Stimulated activated CD4-positive, alpha-beta T cell treated with anti-CD3 and anti-CD28 coated beads, TNF-alpha, amount 100 ng/mL, for 48 hours (primary cell): ENCODE measurements at places on chromosomes 4 and X.

- DNase-seq = no peak
Observed at GRCh38 chr4:71241501-71242288, 97.1 kb upstream of the SLC4A4 start.

GRCh38 chr4:40685300-40685699 is 55.6 kb upstream of the RBM47 start:
- no peak for DNase-seq

DNA sequence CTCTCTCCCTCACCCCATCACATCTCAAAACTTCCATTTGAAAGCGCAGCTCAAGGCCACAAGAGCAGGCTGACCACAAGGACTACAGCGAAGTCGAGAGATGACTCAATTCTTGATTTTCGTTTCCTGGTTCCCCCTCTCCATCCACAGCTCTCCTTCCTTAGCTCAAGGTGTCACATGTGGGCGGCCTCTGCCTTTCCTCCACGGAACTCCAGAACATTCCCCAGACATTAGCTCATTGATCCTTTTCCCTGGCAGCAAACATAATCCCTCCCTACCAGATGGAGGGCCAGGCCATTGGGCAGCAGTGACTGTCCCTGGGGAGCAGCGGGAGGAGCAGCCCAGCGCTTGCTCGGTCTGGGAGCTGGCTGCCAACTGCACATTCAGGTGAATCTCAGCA is 56.3 kb downstream of the CCDC149 start:
- DNase-seq = no peak

DNA sequence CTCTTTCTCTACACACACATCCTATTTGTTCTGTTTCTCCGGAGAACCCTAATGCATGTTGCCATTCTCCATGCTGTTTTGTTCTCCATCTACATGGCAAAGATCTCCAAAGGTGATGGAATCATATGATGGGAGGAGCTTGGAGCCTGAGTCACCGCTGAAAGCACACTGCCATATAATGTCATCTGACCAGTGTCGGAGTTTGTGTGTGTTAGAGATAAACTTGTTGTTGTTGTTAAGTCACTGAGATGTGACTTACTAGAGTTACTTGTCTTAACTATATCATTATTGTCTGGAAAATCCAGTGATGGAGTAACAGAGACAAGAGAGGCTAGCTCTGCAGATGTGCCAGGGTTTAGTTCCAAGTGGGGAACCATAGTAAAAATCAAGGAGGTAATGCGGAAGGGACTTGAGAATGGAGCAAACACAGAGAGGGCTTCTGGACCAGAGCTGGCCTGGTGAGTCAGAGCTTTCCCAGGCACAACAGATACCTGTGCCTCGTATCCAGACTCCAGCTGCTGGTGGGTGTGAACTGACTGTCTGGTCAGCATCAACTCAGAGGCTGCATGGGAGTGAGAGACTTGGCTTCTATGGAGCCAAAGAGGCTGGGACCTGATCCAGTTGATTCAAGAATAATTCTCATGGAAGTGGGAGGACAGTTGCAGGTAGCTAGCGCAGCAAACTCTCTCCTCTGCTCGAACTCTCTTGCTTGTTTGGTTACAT is 30.6 kb upstream of the CCKAR start:
- no peak for DNase-seq

DNA sequence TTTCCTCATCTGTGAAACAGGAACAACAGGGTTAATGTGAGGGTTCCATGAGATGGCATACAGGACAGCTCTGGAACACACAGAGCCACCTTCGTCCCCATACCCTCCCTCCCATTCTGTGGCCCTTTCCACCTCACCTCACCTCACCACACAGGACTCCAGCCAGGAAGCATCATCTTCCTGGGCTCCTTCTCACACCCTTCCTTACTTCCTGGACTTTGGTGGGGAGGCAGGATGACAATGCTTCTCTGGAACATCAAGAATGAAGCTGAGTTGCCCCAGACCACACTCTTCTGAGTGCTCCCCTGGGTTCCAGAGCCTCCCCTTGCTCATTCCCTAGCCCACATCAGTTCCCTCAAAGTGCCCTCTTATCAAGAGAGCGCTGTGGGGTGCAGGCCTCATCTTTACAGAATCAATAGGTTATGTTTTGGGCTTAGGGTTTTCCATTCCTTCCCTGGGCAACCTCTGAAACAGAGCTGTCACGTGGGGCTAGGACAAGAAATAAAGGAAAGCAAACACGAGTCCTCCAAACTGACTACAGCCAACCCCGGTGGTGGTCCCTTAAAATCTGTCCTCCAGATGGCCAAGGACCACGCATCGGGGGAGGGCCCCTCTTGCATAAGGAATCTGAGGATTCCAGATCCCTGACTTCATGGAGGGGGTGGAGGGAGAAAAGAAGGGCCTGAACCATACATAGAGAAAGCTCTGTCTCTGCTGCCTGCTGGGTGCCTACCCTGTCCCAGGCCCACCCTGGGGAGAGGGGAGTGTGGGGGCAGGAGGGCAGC is 74.4 kb upstream of the ATP6AP2 start:
- no peak for DNase-seq
